ENCODE measurements at places on chromosomes 2 and 18.

DNA sequence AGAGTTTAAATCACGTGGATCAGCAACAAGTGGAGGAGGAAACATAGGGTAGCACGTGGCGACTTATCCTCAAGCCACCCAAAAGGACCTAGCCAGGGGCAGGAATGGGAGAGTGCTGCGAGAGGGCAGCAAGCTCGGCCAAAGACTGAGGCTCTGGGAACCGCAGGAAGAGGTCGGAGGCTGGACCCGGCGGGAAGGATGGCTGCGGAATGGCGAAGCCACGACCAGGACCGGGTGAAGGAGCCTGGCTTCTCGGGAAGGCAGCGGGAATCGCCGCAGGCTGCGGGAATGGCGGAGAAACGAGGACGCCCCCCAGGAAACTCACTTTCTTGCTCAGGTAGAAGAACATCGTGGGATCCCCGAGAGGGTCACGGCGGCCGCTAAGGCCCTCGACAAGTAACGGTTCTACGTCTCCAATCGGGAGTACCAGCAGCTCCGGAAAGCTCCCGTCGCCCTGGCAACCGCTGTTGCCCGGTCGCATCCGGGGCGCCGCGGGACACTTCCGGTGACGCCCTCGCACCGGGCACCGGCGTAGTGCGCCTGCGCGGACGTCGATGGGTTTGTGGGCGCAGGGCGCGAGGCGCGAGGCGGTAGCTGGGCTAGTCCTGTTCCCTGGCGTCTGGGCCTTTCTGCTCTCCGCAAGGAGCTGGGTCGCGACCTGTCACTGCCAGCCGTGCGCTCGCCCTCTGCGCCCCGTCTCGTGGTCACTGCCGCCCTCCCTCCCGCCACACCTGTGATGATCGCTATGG is at the start of gene WDR35:
WDR35 (minus strand) TSS at position 439 of the 749 bp plus-strand sequence; CDS start at position 349, 90 bp downstream.
- DNase-seq, result peak; percentile 99

- no peak for DNase-seq
Observed at GRCh38 chr2:176081376-176081836, 2.4 kb downstream of the EVX2 start.

DNA sequence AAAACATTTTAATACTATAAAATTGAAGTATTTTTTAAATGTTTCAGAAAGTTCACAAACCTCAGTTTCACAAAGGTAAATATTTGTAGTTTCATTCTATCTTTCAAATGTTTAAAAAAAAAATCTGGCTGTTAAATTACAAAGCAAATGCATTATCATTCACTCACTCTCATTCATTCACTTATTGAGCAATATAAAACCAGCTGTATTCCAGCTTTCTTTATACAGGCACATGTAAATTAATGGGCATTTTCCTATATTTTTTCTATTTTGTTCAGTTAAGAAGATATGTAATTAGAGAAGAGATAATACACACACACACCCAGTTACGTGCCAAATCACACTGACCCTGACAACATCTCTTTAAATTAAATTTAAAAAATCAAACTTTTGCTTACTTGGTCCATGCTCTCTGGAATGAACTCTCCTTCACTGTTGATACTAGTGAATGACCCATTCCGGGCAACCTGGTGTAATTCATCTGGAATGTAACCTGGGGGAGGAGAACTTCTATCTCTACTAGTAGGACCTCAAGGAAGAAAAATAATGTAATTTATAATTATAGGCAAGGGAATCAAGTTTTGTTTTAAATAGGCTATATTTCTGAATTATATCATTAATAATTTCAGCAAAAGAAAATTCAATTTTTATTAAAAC is 32.5 kb upstream of the ERCC3 start:
- no peak for DNase-seq

DNA sequence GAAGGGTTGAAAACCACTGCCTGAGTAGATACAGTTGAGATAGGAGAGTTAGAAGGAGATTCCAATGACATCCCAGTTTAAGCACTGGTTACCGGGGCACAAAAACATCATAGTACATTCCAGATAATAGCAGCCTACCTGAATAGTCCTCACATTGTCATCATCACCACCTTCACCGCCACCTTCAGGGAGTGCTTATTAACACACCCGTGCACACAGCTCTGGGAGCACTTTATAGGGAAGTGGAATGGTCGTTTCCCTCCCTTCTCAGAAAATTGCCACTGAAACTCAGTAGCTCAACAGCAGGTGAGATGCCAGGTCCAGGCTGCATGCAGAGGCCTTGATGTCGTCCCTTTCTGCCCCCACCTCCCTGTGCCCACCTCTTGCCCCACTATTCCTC is 8.2 kb downstream of the SERPINB7 start:
- no peak for DNase-seq

GRCh38 chr2:3631161-3631850 is 26.7 kb upstream of the ALLC start:
- DNase-seq, result no peak

DNA sequence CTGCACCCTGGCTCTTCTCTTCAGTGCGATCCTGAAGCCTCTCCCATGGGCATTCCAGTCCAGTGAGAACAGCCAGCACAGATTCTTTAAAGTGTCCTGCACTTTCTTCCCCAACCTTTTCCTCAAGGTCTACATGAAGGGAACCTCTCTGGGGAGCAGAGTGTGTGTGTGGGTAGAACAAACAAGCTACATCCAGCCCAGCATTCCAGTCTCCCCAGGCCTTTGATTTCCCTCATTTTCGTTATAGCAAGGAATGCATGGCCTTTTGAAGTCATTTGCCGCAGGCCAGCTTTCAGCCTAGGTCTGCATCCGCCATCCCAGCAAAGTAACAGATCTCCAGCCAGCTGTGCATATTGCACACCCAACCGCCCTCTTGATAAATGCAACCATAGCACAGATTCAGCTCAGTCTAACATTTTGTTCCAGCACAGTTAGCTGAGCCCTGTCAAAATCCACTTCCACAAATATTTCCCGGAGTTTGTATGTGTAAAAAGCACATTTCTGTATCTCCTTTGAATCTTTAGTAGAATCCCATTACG is 44.6 kb downstream of the CD8B2 start:
- DNase-seq, result no peak

GRCh38 chr2:30504731-30505130 is 57.7 kb downstream of the LCLAT1 start:
- DNase-seq, result no peak

GRCh38 chr18:34281290-34281689 is 56.6 kb upstream of the NOL4 start:
- DNase-seq, result no peak

GRCh38 chr2:199910338-199911051 is 598 bp upstream of the C2orf69 start:
- DNase-seq, result no peak

GRCh38 chr2:166140475-166140874 is 12.7 kb upstream of the SCN1A start:
- no peak for DNase-seq
